ENCODE measurements at places on chromosomes 11 and 22.

DNA sequence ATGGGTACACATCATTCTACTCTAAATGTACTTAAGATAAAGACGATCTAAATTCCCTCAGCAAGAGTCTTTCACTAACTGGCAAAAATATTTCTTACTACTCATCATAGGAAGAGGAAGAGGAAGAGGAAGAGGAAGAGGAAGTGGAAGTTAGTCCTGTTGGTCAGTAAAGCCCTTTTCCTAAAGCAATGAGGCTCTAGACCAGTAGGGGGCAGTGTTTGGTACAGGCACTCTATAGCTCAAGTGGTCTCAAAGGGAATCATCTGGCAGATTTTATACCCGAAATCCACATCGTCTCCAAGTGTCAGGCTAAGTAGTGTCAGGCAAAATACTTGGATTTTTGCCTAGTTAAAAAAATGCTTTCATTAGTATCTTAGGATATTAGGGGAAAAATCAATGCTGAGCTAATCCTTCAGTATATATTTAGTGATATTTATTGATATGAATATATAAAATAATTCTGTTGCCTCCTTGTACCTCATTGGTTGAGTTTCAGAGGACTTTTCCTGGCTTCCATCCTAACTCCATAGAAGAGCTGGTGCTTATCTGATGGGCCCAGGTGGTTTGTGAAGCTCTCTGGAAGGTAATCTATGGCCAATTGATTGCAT is 7.7 kb downstream of the BLID start:
- no peak for DNase-seq

GRCh38 chr11:65536412-65537295 is 11.8 kb downstream of the SCYL1 start:
- DNase-seq = no peak

- DNase-seq = no peak
Observed at GRCh38 chr11:73833067-73833466, 43.6 kb downstream of the COA4 start.

DNA sequence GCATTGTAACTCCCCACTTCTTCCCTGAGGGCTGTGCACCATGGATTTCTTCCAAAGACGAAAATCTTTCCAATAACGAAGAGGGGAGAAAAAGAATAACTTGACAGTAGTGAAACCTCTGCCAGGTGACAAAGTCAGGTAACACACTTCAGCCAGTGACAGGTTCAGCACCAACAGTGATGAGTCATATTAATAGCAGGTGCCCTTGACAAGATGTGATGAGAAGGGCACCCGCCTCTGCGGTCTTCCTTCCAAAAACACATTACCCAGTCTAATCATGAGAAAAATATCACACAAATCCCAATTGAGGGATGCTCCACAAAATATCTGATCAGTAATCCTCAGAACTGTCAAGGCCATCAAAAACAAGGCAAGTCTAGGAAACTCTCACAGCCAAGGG is 157.8 kb downstream of the EFCAB6 start:
- DNase-seq = no peak

DNA sequence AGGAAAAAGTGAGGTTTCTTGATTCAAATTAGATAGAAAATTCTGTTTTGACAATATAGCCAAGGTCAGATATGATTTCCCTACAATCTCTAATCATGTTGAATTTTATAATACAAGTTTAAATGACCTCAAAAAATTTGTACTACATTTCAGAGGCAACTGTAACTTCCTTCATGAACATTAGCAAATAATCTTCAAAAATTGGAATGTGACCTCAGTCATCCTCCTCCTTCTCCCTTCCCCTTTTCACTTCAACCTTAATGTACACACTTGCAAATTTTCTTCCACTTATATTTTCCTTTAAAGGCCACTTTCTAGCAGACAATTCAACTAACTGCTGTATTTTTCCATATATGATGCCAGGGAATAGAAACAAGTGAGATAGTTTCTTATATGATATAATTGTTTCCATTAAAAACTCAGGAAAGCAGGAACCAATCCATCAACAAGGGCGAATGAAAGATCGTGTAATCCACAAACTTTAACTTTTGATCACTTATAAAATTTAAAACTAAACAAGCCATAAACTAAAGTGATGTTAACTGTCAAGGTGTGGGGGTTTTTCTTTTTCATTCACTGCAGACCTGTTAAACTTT is 60.3 kb downstream of the MAML2 start:
- DNase-seq = no peak

GRCh38 chr11:65454696-65455456 is 32.3 kb downstream of the NEAT1 start:
- DNase-seq = no peak

DNA sequence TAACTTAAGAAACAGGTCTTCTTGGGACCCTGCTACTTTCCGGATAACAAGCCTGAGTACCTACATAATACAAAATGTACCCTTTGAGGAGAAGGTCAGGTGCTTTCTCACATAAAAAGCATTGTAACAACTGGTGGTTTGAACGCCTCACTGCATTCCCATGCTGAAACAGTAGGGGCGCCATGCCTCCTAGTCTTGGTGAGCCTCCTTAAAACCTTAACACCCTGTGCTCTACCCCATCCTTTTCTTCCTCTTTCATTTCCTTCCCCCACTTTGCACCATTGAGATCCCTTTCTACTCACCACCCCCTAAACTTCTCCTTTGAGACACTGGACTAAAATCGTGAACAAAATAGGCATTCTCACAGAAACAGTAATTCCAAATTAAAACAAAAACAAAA is 729.3 kb downstream of the NTM start:
- DNase-seq = no peak

DNA sequence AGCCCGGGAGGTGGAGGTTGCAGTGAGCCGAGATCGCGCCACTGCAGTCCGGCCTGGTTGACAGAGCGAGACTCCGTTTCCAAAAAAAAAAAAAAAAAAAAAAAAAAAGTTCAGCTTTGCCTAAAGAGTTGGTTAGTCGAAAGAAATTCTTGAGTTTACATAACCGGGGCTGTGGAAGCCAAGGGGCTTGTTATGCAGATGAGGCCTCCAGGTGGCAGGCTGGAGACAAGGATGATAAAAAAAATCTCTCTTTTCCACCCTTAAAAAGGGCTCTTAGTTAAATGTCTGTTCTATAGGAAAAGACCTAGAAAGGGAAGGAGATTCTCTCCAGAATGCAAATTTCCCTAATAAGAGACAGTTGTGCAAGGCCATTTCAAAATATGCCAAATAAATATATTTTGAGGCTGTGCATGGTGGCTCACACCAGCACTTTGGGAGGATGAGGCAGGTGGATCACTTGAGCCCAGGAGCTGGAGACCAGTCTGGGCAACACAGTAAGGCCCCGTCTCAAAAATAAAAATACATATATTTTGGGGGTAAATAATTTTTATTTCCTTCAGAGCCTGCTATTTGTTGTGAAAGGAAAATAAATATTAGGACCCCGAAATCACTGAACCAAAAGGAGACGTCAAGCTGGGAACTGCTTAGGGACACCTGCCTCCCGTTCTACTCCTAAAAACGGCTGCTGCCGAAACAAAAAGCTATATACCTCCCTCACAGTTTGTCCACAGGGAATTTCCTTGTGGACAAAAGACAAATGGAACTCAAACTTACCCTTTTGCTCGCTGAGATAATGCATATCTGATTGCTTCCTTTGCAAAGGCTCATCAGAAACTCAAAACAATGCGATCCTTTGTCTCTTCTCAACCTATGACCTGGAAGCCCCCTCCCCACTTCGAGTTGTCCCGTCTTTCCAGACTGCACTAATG is 2.4 kb upstream of the IFITM2 start:
- DNase-seq = no peak

DNA sequence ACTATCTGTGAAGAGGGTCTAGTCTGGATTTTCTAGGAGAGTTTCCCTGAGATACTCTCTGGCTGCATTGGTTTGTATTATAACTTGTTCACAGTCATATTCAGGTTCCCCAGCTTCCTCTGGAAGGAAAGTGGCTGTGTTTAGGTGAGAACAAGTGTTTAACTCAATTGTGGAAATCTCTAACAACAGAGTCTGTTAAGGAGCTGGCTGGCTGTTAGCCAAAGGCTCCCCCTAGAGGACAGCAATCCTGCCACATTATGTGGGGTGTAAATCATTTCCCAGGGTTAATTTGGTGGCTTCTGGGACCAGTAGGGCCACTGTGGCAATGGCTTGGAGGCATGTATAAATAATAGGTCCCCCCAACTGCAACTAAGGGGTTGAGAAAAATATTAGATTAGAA is 18.4 kb downstream of the MS4A6E start:
- no peak for DNase-seq

All from non-pigmented ciliary epithelial cell (primary cell).